ENCODE measurements at places on chromosomes 2 and 18.

- no peak for DNase-seq
Observed at GRCh38 chr2:72972352-72973136, 55.2 kb downstream of the EMX1 start.

DNA sequence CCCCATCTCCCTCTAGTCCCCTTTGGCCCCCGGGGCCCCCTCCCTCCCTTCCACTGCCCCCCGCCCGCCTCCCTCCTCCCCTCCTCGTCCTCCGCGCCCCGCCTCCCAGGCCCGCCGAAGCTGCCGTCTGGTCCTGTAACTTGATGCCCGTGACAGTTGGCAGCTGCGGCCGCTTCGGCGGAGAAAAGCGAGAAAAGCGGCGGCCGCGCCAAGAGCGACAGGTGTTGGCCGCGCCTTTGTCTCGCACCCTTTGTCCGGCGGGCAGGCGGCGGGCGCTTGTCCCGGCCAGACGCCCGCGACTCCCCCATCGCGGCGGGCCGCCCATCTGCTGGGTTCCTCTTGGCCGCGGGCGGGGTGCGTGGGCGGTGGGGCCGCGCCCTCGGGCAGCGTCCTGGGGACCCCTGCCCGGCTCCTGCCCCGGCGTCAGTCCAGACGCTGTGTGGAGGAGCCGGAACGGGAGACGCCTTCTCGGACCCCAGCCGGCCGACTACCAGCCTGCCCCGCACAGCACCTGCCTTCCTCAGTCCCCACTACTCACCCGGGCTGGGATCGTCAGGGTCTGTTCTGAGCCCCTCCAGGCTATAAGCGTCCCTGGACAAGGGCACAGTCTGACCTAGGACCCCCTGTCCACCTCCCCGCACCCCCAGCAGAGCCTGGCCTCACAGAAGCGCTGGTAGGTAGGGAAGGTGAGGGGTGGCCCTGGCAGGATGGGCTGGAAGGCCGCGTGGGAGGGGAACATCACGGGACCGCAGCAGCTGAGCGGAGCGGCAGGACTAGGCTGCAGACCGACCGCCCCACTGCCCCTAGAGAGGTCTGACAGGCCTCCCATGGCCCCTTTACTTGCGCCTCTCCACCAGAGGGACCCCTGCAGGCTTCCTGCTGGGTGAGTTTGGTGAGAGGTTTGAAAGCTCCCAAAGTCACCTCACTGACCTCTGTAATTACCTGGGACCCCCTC lies 1.2 kb upstream of the HES6 start:
- DNase-seq, result peak; percentile 94

DNA sequence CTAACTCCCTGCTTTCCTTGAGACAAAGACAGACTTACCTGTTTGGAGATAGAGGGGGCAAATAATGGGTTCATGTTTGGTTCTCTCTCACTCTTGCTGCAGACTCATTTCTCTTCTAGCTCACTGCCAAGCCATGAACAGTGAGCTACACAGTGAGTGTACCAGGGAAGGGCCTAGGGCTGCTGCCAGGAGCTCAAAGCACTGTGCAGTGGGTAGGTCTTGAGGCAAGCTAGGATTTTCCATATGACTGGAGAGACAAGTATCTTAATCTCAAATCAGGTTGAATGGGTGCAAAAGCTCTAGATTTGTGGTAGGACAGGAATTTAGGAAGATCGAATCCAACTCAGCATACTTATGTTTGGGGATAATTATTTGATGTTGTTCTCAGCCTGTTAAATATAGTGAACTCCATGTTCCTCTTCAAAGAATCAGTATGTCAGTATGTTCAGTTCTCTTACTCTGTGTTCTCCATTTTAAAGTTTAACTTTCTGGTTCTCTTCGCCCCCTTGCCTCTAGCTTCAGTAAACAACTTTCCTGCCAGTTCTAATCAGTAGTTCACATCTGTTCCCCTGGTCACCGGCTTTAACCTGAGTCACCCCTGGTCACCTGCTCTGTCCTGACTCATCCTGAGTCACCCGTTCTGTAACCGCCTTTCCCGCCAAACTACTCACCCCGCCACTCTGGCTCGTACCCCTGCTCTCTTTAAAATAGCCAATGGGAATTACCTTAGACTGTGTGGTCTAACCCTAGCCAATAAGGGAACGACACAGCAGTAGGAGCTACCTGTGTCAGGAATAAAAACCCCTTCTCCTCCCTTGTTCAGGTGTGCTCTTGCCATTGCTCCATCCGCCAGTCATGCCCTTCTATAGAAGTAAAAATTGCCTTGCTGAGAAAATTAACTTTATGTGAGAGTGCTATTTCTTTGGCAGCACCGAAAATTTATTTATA lies 21.9 kb downstream of the SLC25A52 start:
- DNase-seq, result no peak

- no peak for DNase-seq
Observed at GRCh38 chr2:206424134-206424533, 19.2 kb upstream of the ADAM23 start.

- DNase-seq, result no peak
Observed at GRCh38 chr2:19971691-19972090, 18.2 kb downstream of the WDR35 start.

GRCh38 chr2:230578106-230578505 lies 134.5 kb upstream of the CAB39 start:
- no peak for DNase-seq

GRCh38 chr18:61972389-61973264 lies 79.8 kb upstream of the RNF152 start:
- peak; percentile 54 for DNase-seq

DNA sequence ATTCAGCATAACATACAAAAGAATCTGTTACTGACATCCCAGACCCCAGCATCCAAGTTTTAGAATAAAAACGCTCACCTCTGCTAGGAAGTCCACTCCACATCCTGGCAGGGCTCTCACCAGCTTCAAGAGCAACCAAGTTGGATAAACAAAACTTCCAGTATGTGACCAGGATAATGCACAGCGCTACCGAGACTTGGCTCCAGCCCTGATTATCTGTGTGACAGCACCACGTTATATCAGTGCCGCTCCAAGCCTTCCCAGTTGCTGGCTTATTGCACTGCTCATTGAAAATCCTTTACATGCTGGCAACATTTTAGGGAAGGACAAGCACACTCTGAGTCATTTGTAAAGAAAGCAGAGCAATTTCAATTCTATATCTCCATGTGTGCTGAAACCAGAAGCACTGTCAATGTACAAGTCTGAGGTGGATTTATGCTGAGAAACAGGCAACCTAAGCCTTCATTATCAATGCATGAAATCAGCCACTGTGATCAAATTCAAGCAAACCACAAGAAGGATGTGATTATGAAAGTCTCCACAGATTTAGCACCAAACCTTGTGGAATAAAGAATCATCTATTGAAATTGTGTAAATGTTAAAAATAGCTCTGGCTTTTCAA lies 115.7 kb downstream of the ZNF385B start:
- DNase-seq, result no peak

DNA sequence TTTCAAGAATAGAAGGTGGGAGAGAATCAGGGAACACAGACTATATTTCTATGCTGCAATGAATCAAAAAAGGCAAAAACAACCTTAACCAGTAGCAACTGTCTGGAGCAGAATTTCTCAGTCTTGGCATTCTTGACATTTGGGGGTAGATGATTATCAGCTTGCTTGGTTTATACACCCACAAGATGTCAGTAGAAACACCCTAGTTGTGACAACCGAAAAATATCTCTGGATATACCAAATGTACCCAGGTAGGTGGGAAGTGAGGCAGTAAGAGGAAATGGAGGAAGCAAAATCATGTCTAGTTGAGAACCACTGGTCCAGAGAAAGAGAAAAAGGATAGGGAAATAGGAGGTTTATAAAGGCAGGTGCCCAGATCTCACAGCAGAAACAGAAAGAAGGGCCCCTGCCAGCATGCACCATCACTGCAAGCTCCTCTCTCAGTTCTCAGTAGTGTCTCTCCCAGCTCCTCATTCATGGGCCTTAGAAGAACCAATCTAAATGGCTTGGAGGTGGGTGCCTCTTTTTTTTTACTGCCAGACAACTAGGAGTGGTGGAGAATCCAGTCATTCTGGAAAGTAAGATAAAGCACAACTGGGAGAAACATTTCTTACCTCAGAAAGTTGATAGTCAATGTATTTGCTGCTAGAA lies 50.4 kb downstream of the MBD2 start:
- DNase-seq, result no peak

DNA sequence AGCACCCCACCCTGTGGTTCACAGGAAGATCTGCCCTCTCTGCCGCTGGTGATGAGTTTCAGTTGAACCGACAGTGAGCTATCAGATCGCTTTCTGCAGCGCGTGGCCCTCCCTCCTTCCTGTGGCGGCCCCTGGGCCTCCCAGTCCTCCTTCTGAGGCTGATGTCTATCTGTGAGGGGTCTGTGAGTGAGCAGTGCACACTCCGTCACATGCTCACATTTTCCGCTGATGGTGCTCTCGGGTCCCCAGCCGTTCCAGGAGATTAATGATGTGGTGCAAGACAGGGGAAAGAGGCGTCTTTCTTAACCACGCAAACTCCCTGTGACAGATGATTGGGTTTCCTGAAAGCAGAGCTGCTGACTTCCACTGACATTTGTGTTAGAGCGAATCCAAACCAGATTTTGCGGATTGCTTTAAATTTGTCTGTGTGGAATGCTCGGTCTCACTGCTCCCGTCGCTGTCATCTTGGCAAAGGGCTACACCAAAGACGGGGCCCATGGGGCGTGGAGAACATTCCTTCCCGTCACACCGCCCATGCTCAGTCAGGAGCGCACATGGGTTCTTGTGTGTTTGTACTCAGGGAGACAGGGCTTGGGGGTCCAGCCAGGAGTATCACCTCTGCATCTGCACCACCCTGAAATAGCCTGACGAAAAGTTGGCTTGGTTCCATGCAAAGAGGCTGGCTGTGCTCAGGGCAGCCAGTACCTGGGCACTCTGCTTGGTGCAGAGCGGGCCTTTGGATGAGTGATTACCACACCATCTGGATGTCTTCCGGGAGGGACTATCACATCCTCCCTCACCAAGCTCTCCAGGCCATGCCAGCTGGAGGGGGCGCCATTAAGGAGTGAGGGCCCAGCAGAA lies 154.7 kb upstream of the HS6ST1 start:
- DNase-seq, result no peak

DNA sequence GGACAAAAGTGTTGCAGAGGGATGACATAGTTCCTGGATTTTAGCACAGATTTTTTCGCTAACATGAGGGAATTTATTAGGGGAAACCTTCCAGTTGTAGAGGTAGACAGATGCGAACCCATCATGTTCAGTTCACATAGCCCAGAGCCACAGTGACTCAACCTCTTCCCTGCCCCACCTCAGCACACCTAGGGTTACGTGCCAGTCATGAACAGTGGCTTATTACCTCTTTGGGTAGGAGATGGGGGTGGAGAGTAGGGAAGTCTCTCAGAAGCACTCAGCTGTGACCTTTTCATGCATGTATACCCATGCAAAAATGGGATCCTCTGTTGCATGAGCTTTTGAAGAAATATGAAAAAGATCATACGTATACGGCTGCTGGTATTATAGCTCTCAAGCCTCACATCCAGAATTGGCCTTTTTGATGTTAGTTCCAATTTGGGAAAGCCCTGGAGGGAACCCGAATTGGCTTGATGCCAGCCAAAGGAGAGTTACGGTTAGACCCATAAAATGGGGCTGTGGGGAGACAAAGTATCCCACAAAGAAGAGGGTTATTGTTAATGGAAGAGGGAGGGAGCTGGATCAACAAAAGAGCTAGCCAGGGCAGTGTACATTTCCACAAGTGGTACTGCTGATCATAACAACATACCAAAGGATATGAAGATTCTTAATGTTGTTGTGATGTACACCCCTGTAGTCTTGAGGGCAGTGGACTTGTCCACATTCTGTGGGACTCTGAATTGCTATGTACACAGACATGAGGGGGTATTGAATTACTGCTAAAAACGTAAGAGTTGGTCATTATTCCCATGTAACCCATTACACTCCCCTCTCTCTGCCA lies 4.9 kb downstream of the TANC1 start:
- DNase-seq, result peak; percentile 72

GRCh38 chr18:59835605-59836379 lies 64.0 kb upstream of the PMAIP1 start:
- DNase-seq, result no peak

DNA sequence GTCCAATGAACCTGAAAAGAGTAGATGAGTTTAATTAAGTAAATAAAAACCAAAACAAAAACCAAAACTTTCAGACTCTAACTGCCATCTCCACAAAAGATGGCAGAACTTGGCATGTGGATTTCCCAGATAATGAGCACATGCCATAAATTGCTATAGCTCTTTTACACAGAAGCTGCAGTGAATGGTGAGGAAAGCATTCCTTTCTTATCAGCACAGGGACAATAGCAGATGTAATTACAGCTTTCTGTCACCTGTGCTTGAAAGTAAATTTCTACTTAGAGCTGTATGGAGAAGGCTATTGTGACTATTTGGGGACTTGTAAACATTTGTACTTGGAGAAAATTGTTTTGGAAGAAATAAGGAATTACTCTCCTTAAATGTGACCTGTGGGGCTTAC lies 378.4 kb downstream of the RPRM start:
- no peak for DNase-seq

- DNase-seq, result no peak
Observed at GRCh38 chr2:120556911-120557310, 178.8 kb upstream of the GLI2 start.

DNA sequence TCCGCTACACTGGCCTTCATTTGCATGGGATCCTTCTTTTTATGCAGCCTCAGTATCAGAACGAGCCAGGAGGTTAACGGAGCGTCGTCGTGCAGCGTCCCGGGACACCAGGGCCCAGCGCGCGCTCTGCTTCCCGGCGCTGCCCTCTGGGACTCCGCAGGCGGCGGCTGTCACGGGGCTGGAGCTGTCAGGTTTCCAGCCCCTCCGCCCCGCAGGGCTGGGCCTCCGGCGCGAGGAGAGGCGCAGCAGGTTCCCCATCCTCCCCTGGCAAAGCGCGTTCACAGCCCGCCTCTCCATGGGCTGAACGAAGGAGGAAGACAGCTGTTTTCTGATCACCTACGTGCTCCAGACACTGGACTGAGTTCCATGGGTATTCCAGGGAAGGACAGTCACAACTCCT lies 12.5 kb upstream of the PAX8 start:
- DNase-seq, result no peak

DNA sequence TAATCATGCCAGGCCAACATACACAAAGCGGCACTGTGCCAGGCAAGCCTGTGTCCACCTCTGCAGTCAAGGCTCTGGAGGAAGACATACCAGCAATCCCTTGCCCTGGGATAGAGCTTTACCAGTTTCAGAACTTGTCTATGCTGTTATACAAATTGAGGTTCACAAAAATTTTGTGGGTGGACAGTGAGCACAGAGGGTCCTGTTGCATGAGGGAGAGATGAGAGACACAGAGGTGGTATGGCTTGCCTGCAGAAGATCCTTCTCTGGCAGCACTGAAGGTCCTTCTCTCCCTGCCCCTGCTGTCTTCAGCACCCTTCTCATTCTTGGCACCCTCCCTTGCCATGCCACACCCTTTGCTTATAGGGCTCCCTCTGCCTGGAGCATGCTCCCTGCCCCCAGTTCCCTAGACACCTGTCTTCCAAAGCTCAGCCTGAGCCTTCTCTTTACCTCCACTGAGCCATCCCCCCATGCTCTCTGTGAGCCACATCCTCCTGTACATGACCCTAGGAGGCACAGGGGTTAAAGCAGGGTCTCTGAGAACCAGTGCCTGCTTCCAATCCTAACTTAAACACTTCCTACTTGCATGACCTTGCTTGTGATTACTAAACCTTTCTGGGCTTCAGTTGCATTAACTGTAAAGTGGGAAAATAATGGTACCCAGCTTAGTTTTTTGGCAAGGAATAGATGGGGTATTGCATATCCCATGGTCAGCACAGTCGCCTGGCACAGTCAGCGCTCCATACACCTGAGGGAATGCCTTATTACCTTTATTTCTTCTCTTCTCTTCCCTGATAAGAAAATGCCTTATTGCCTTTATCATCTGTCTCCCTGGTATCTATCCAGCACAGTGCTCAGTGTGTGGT lies 857 bp downstream of the FABP1 start:
- DNase-seq, result no peak

GRCh38 chr2:42087137-42087856 lies 39.5 kb downstream of the PKDCC start:
- no peak for DNase-seq
